ENCODE measurements at places on chromosomes 4 and X.

DNA sequence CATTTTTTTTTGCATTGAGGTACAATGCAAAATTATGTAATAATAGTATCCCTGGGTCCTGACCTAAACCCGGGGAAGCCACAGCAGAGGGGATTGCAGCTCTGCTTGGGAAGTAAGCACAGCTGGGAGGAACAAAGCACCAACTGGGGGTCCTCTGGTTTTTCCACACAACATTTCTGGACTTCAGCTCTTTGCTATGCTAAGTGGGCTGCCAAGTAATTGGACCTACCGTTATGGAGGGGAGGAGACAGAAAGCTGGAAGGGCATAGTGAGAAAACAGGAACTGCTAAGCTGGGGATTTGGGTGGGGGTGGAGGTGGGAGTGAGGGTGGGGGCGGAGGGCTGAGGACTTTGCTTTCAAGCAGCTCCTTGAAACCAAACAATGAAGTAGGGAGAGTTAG lies 183.3 kb downstream of the ZIC3 start:
- DNase-seq, result no peak

GRCh38 chrX:147803948-147804347 lies 107.8 kb upstream of the FMR1 start:
- DNase-seq, result no peak

- DNase-seq, result no peak
Measured at GRCh38 chr4:56410247-56411062, 23.2 kb upstream of the AASDH start.

- no peak for DNase-seq
Measured at GRCh38 chr4:76060506-76060905, 14.0 kb upstream of the ART3 start.

All from stimulated activated CD4-positive, alpha-beta T cell treated with anti-CD3 and anti-CD28 coated beads, Interleukin-1b, Interleukin-23, amount 100 ng/mL, for 1 hour (primary cell).